ENCODE measurements at places on chromosomes 2 and 18.

DNA sequence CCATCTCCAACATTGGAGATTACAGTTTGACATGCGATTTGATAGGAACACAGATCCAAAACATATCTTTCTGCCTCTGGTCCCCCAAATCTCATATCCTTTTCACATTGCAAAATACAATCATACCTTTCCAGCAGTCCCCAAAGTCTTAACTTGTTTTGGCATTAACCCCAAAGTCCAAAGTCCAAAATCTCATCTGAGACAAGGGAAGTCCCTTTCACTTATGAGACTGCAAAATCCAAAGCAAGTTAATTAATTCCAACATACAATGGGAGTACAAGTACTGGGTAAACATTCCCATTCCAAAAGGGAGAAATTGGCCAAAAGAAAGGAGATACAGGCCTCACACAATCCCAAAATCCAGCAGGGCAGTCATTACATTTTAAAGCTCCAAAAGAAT, 265.4 kb downstream of the GULP1 start:
- no peak for DNase-seq

DNA sequence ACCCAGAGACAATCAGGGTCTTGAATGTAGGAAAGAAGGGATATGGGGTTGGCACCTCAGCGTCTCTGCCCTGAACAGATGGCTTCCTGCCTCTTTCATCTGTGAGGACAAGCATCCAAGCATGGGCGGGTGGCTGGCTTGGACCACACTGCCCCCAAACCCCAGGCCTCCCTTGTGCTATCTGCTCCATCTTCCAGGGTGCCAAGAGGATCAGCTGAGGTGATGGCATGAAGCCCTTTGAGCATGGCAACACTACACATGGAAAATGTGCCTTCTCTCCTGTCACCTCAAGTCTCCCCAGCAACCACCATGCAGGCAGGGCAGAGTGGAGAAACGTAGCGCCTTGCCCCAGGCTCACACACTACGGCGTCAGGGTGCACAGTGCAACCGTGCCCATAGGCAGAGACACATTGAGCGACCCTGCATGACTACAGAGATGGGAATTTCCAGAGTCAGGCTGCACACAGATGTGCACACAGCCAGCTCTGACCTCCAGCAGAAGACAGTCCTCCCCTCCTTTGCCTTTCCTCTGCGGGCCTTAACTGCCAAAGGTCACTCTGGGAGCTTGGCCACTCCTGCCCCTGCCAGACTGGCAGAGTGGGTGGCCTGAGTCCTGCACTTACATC, 1.5 kb downstream of the KCNIP3 start:
- no peak for DNase-seq

DNA sequence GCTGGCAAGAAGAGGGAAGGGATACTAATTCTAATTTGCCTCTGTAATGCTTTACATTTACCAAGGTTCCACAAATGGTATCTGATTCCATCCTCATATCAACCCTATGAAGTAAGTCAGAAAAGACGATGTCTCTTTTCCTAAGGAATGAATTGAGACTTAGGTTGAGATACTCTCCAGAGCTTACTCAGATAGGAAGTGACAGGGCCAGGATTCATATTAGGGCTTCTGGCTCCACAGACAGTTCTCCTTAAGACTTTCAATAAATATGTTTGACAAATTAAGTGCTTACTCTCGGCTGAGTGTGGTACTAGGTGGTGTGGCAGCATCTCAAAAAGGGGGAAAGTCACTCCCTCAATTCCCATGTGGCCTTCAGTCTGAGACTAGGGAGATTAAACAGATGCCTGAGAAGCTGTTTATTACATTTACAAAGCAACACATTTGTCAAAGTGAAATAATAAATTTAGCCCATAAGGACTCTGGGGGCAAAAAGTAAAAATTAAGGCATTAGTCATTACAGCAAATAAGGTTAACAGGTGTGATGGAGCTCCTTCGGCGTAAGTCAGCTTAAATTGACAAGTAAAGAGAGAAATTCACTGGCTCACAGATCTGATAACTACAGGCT, 14.2 kb downstream of the CDK15 start:
- DNase-seq: no peak

DNA sequence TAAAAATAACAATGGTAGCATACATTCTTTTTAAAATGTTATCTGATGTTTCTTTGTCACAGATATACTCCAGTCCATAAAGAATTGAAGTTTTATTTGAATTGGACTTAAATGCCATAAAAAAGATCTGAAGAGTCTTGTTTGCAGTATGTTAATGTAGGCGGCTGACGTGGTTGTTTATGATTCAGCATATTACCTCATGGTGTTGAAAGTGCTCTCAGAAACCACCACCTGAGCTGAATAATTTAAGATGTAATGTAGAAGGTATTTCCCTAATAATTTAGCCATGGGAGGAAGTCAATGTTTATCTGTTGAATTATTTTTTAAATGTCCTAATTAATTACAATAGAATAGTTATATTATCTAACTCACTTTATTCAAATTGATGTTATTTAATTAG, 58.6 kb upstream of the CHN1 start:
- peak; percentile 14 for DNase-seq

- DNase-seq: no peak
Measured at GRCh38 chr2:240269380-240269779, 128.9 kb upstream of the OTOS start.

DNA sequence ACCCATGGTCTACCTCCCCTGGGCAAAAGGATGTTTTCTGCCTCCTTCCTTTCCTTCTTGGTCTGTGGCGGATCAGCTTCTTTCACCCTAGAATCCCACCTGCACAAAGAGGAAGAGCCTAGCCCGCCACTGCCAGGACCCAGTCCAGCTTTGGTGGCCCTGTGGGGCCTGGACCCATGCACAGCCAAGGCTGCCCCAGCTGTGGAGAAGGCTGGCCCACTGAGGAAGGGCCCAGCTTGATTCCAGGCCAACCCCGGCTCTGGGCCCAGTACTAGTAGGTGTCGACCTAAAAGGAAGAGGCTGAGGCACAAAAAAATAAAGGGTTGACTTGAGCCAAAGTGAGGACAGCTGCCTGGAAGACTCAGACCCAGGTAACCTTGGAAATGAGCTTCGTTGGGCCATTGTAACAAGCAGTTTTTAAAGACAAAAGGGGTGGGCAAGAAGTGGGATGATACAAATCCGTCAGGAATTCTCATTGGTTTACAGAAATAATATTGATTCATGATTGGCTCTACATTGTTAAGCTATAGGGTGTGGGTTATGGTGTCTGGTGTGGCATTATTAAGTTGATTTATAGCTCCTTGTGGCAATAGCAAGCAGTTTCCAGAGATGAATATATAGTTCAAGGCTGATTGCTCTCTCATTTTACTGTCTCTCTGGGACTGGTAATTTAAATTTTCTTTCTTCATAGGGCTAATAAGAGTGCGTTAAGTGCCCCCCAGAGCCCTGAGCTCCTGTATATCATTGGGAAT, 29.8 kb upstream of the MAL start:
- DNase-seq: no peak

DNA sequence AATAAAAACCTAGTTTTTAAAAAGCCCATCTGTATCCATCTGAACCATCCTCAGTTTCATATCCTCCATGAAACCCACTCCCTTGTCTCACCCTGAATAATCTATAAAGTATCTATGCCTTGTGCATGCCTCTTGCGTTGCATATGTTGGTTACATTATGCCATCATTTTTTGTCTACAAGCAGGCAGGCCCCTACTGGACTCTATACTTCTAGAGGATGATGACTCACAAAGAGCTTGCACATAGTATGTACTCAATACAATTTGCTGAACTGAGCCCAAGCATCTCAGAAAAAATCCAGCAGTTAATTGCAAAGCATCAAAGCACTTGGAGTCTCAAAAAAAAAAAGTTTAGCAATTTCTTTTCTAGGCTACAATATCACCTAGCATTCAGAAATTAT, 95.6 kb downstream of the DYM start:
- no peak for DNase-seq

GRCh38 chr2:80117401-80117800, 187.2 kb downstream of the LRRTM1 start:
- peak; percentile 3 for DNase-seq

DNA sequence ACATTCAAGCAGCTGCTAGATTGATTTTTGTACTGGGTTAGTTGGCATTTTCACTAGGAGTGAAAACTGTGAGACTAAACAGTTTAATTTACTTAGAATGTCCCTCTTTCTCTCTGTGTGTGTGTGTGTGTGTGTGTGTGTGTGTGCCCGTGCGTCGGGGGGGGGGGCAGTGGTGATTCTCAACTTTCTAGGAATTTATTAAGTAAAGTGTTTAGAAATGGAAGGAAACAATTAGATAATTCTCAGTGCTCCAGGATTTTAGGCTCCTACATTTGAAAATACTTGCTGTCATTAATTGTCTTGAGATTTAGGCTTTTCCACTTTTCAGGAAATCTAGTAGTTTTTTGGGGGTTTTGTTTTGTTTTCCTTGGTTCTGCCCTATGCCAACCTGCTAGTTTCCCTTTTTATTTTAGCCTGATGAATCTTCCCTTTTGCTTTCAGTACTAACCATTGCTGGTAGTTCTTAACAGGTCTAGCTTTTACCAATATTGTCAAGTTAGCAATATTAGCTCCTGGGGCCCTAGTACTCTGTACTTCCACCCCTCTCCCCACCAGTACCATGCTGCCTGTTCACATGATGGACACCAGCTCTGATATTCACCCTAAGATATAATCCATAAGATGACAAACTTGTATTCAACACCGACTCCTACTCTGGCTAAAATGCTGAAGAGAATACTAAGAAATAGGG, 4.9 kb downstream of the EPAS1 start:
- no peak for DNase-seq

DNA sequence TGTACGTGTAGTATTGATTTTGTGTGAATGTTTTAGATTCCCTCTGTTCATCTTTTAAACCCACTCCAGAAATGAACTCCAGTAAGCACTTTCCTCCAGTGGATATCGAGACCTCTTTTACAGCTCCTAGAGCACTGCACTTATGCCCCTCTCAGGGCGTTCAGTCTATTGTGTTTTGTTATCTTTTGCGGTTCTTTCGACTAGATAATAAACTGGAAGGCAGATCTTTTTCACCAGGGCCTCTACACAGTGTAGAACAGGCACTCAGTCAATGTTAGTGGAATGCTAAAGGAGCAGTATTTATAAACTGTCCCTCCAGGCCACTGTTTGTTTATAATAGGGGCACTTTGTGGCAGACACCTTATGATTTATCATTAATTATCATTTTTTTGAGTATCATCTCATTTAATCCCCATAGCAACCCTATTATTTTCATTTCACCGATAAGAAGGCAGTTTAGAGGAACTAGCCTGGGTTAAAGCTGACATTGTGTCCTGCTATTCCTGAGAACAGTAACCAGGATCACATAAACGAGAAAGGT, 742 bp upstream of the SOS1 start:
- DNase-seq: no peak

DNA sequence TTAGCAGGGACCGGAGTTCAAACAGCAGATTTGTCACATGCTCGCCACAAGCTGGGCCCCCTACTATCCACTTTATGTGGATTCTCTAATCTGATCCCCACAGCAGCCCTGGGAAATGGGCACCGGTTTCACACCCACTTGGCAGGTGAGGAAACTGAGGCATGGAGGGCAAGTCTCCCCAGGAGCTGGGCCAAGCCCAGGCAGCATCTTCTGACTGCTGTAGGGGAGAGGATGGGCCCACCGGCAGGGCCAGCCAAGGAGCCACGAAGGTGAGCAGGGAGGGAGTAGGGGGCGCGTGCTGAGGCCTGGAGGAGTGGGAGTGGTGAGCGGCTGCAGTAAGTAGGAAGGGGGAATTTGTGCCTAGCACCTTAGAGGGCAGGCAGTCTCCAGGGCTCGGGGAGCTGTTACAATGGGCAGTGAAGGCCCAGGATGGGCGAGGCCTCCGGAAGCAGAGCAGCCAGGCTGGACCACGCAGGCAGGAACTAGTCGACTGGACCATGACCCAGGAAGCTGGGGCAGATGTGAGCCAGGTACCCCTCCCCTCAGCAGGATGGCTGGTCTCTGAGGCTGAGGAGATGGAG, 37.1 kb downstream of the COA5 start:
- no peak for DNase-seq

All from fibroblast of mammary gland (primary cell).